ENCODE measurements at places on chromosomes 2 and 18. TPM values are rescaled to one million over a fixed set of nuclear protein-coding genes. Genes with fewer than 3 reads are reported as not detected.

The ALPG gene
- not detected for total RNA-seq

The CNNM3 gene
- total RNA-seq, result 24.9 TPM

The CGREF1 gene
- 42.0 TPM for total RNA-seq

The CRYGC gene
- not detected for total RNA-seq

The CDH2 gene
- total RNA-seq, result not detected

The FSHR gene
- not detected for total RNA-seq

The TNFRSF11A gene
- total RNA-seq, result 7.4 TPM

All from HT-29 (cell line).